Fibroblast of skin of left biceps (primary cell): ENCODE measurements at places on chromosomes 11 and 22.

DNA sequence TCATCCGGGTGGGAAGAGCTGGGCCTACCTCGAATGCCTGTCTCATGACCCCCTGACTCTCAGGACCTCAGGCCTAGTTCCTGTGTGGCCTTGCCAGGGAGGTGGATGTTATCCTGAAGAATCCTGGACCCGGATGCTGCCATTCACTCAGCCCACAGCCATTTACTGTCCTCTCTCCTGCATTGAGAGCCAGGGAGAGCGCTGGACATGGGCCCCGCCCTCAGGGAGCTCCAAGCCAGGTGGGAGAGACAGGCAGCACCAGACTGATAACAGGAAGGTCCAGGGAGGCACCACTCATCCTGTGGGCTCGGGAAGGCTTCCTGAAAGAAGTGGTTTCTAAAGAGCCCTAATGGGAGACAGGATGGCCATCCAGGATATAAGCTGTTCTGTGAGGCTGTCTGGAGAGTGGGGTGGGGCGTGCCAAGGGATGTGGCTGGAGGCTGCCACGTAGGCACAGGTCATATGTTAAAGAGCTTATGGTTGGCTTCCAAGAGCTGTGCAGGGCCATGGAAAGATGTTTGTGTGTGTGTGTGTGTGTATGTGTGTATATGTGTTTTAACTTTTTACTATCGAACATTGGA, 8.6 kb downstream of the SERPINH1 start:
- DNase-seq, result no peak

DNA sequence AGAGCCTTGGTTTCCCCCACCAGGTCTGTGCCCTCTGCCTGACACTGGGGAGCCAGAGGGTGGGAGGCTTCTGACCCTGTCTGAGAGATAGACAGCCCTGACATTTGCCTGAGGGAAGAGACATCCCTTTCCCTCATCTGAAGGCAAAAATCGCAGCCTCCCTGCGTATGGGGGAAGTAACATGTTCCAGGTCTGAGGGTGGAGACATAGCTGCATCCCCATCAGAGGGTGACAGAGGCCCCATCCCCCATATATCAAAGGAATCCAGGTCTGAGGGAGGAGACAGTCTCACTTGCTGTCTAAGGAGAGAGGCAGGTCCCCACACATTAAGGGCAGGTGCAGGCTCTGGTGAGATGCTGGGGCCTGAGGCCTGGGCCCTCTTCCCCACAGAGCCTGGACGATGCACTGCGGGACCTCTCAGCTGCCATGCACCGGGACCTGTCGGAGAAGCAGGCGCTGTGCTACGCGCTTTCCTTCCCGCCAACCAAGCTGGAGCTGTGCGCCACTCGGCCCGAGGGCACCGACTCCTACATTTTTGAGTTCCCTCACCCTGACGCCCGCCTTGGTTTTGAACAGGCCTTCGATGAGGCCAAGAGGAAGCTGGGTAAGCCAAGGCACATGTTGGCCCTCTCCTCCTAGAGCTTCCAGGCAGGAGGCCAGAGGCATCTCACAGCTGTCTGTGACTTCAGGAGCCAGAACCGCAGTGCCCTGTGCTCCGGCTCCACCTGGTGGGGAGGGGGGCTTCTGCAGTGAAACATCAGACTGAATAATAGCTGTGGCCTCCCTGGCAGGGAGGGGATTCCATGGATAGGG, 16.1 kb upstream of the RELT start:
- DNase-seq, result no peak

- peak; percentile 62 for DNase-seq
These were observed 5.1 kb upstream of the BIRC2 start for GRCh38 chr11:102341844-102342318.

DNA sequence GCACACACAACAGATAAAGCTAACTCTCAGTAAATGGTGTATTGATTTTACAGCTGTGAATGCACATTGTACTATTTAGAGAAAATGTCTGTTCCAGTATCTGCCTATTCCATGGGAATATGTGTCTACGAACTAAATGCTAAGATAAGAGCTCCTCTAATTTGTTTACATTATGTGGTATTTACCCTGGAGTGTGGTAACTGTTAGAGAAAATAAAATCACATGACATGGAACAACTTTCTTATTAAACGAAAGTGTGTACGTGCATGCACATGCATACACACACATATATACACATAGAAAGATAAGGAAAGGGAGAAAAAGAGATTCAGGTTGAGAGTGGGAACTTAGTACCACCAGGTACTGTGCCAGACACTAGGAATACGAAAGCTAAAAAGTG, 1151.7 kb upstream of the TENM4 start:
- no peak for DNase-seq

DNA sequence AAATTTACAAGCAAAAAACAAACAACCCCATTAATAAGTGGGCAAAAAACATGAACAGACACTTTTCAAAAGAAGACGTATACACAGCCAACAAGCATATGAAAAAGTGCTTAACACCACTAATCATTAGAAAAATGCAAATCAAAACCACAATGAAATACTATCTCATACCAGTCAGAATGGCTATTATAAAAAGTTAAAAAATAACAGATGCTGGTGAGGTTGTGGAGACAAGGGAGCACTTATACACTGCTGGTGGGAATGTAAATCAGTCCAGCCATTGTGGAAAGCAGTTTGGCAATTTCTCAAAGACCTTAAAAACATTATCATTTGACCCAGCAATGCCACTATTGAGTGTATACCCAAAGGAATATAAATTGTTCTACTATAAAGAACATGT, 72.3 kb downstream of the BBOX1 start:
- DNase-seq, result no peak

GRCh38 chr11:94771390-94771789, 3.2 kb downstream of the AMOTL1 start:
- no peak for DNase-seq

GRCh38 chr11:45182902-45183301, 36.5 kb downstream of the PRDM11 start:
- no peak for DNase-seq
